ENCODE measurements at places on chromosomes 1 and 21.
A peak's percentile ranks its signal among the peaks of the same experiment; 100 is the strongest.

- no peak for DNase-seq
Observed at GRCh38 chr1:1398677-1399186, 403 bp downstream of the CCNL2 start.

DNA sequence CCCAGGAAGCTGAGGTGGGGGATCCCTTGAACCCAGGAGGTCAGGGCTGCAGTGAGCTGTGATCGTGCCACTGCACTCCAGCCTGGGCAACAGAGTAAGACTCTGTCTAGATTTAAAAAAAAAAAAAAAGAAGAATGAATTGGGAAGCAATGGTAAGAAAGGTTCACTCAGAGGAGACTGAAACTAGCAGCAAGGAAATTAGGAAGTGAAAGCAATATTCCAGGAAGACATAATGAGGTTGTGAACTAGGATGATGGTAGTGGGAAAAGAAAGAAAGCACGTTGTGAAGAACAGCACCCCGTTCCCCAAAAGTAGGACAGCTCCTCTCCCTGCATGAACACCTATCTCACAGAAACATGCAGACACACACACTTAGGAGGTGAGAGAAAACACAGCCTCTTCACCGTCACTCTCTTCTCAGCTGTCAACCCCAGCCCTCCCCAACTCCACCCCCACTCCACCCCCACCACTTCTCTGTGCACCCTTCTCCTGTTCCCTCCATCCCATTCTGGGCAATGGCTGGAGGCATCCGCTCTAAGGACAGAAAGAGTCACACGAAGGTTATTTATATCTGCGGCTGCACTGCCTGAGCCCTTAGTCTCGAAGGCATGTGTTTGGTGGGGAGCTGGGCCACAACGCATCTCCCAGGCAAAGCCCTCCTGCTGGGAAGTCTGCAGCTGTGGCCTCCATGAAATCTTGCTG is 101.8 kb upstream of the LPGAT1 start:
- no peak for DNase-seq

- DNase-seq = no peak
Observed at GRCh38 chr1:245292553-245292952, 137.8 kb downstream of the KIF26B start.

DNA sequence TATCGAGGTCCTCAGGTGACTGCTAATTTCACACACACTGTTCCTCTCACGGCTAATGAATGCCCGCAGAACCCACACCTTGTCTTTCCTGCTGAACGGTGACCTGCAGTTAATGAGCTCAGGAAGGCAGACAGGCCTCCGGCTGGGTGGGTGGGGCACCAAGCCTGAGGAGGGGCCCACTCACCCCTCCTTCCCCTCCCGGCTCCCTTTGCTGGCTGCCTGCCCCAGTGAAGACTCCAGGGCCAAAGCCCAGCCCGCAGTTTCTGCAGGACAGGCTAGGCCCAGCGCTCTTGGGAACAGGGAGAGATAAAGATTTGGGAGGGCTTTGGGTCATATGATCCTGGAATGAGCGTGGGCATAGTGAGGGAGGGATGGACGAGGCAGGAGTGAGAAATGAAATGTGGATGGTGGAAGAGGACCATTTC is 26.4 kb downstream of the FOXO6 start:
- no peak for DNase-seq

GRCh38 chr1:225453797-225454648 is 26.2 kb upstream of the LBR start:
- no peak for DNase-seq

GRCh38 chr1:242745079-242745478 is 220.6 kb upstream of the PLD5 start:
- no peak for DNase-seq

GRCh38 chr1:53462769-53463501 is 3.7 kb downstream of the DMRTB1 start:
- DNase-seq = no peak

DNA sequence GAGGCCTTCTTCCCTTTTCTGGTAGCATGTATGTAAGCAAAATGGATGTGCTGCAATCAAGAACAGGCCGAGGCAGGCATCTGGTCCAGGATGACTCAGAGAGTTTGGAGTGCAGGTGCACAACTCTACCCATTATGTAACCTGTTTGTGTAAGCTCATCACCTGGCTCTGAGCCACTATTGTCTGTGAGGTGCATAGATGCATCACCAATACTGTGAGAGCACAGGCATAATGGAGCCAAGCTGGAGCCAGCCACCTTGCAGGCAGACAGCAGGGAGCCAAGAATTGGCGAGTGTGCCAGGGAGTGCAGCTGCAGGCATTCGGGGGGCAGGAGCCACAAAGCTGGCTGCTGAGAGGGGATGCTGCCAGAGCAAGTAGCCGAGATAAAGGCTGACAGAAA is 549.9 kb upstream of the RGS18 start:
- no peak for DNase-seq

- DNase-seq = no peak
Observed at GRCh38 chr1:98783821-98784220, 122.3 kb downstream of the SNX7 start.

DNA sequence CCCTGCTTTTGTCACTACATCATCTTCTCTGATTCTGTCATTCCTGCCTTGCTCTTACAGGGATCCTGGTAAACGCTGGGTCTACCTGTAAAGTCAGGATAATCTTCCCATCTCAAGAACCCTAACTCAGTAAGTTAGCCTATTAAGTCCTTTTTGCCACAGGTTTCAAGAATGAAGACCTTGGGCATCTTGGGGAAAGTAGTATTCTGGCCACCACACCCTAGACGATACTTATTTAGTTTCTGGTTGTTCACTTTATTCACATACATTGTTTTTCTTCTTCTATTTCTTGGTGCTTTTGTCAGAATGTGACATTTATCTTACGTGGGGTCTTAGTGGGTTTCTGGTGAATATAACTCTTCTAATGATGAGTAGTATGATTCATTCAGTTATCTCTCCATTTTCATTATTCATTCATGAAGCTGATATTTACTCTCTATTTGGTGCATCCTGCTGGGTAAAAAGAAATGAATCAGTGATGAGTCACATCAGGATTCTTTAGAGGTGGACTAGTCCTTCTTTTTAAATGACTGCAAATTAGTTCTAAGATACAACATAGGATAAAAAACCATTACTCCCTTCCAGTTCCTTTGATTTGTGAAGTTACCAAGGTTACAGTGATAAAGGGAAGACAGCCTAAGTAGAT is 514.4 kb upstream of the B3GALT2 start:
- DNase-seq = no peak

GRCh38 chr1:11187000-11187399 is 2.2 kb upstream of the ANGPTL7 start:
- no peak for DNase-seq

DNA sequence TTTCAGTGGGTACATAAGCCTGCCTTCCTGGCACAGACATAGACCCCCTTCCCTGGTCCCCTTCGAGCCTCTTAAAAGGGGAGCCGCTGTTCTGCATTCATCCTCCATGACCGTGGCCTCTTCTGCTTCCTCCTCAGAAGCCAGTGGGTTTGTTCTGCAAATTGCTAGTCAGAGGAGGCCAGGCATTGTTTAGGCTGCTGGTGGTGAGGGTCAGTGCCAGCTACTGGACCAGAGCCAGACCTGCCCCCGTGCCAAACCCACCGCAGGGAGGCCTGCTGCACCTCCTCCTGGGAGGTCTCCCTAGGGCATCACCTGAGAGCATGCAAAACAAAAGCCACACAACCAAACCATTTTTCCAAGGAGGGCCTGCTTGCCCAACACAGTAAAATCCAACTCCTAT is 178.4 kb downstream of the MIS18A start:
- no peak for DNase-seq

DNA sequence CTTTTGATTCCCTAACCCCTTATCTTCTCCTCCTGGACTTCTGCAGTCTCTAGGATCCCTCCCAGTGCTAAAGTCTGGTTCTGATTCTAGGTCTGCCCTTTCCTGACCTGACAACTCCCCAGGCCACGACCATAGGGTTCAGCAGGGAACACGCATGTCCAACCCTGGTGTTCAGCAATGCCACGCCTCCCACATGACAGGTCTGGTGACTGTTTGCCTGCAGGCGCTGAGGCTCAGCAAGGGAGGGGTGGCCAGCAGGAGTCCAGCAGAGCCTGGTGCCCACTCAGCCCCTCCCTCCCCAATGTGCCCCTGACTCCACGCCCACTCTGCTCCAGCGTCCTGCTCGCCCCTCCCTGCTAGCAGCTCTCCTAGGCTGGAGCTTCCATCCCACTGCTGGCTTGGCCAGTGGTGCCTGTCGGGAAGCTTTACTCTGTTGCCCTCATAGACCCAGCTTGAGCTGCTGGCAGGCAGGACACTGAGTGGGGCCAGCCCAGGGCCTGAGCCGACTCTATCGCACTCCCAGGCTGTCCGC is 17.3 kb downstream of the SLC9A1 start:
- peak; percentile 33 for DNase-seq

DNA sequence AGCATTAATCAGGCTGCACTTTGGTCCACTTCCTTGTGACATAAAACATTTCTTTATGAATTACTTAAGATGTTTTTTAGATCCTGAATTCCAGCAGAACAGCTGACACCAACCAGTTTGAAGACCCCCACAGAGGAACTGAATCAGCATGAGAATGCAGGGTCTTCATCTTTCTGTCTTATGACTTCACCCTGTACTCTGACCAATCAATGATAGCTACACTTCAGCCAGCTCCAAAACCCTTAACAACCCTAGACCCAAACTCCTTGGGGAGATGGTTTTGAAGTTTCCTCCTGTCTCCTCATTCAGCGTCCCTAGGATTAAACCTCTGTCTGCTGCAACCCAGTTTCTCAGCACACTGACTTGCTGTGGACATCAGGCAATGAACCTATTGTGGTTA is 175.0 kb downstream of the CTH start:
- no peak for DNase-seq

GRCh38 chr1:179871940-179872339 is 5.7 kb downstream of the TOR1AIP2 start:
- no peak for DNase-seq

GRCh38 chr1:47675047-47675675 is 237.3 kb downstream of the FOXD2 start:
- DNase-seq = no peak

GRCh38 chr21:17828223-17828622 is 9.1 kb upstream of the C21orf91 start:
- DNase-seq = no peak

- no peak for DNase-seq
Observed at GRCh38 chr1:242477944-242478343, 46.6 kb downstream of the PLD5 start.

DNA sequence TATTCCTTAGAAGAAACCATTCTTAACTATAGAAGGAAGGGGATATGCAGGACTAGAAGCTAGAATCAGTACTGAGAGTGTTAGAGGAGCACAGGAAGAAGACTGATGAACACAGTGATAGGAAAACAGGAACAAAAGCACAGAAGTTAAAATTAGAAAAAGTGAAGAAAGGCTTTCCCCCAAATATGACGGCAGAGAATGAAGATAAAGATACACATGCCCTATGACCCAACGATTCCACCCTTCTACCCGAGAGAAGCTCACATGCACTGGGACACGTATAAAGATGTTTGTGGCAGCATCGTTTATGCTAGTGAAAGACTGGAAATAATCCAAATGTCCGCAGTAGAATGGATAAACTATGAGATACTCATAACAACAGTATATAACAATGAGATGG is 74.2 kb downstream of the DTL start:
- no peak for DNase-seq

- DNase-seq = no peak
Observed at GRCh38 chr1:1982379-1983232, 21.0 kb downstream of the CFAP74 start.

GRCh38 chr1:84253036-84253435 is 48.5 kb upstream of the SAMD13 start:
- DNase-seq = no peak

GRCh38 chr1:170857955-170858354 is 77.4 kb upstream of the MROH9 start:
- DNase-seq = no peak

- DNase-seq = no peak
Observed at GRCh38 chr1:4699376-4700301, 45.2 kb downstream of the AJAP1 start.

DNA sequence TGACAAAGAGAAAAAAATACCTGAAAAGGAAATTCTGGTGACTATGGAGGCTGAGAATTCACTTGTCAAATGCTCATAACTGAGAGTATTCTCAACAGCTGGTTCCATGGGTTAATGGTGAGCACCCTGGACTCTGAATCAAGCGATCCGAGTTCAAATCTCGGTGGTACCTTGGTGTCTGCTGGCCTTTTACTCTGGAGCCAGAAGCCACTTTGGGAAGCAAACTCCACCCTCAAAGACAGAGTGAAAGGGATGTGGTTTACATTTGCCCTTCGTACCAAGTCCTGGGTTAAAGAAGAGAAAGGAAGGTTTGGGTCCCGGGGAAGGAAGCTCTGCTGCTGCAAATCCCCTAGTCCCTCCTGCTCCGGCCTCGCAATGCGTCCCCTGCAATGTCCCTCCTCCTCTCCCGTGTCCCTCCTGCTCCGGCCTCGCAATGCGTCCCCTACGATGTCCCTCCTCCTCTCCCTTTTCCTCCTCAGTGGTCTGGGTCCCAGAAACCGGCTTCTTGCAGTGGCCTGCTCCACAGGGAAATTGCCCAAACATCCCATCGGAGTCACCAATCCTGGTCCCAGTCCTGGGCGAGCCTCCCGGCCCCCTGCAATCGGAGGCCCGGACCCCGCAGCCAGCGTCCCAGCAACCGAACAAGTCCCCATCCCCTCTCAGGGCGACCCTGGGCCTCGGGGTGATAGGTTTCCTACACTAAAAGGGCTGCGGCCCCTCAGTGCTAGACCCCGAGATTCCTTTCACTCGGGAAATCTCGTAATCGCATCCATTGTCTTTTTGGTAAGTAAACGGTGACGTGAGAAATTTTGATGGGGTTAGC is 129.4 kb downstream of the PPIAL4G start:
- DNase-seq = no peak

GRCh38 chr1:14910984-14911721 is 242.4 kb upstream of the TMEM51 start:
- DNase-seq = no peak

DNA sequence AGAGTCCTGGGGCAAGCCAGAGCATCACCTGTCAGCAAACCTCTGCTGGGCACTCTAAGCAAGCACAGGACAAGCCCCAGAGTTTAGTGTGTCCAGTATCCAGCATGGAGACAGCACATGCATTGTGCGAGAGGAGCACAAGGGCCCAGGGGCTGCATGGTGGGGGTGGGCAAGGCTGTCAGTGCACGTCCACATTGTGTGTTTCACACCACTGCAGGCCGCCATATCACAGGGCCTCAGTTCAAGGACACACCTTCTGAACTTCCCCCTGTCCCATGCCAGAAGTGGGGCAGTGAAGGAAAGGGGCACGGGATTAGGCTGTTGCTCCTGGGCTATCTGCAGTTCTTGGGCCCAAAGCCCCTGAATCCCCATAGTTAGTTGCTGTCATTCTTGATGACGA is 782 bp upstream of the TSTD1 start:
- no peak for DNase-seq

DNA sequence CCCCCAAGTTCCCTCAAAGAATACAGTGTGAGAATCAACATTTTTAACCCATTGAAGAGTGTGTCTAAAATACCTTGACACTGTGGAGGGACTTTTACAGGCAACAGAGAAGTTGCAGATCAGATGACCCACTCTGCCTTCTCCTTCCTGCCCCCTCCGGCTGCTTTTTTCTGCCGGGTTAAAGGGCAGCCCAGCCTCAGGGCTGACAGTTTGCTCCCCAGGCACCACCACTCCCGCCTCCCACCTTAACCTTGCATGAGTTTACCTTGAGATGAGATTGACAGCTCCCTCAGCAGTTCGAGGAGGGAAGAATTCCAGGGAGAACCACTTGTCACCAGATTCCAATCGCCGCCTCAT is 3.2 kb downstream of the MTHFR start:
- DNase-seq = peak; percentile 31

Data from CD4-positive, alpha-beta T cell treated with Interleukin-15 for 1 hour (primary cell).